Activated T-helper 1 cell treated with anti-CD3 and anti-CD28 coated beads, Interleukin-12 subunit alpha, Interleukin-12 subunit beta, Interleukin-2, Interleukin-4 antibody, amounts not matched to agents 30 ng/mL and 10 ng/mL and 1 ng/mL, durations not matched to agents 14 hours and 24 hours and 36 hours (primary cell): ENCODE measurements at places on chromosomes 1 and 21. TPM values are rescaled to one million over a fixed set of nuclear protein-coding genes. Genes with fewer than 3 reads are reported as not detected.

The RGS18 gene
- total RNA-seq, result not detected in 2 replicates

- no peaks in the 10 kb centered on the region for H3K4me1 ChIP-seq
- no peak overlapping the region for H3K4me3 ChIP-seq
- no peak overlapping the region for H3K27ac ChIP-seq
- no peaks in the 10 kb centered on the region for H3K36me3 ChIP-seq
Measured at GRCh38 chr1:198423673-198424072, 116.8 kb downstream of the ATP6V1G3 start.

- H3K27me3 ChIP-seq, result peaks cover 5% of the 10 kb centered on the region
- no peak for DNase-seq
- no peaks in the 10 kb centered on the region for H3K4me1 ChIP-seq
Measured at GRCh38 chr1:42479621-42480020, 16.5 kb downstream of the CCDC30 start.

- no peak for DNase-seq
- no peak overlapping the region for H3K27ac ChIP-seq
- peaks cover 3% of the 10 kb centered on the region for H3K27me3 ChIP-seq
- H3K4me3 ChIP-seq, result no peak overlapping the region
- no peaks in the 10 kb centered on the region for H3K4me1 ChIP-seq
Measured at GRCh38 chr1:35223084-35223630, 30.2 kb upstream of the SFPQ start.

The GBP4 gene
- 36.8 and 37.5 TPM in 2 replicates for total RNA-seq

DNA sequence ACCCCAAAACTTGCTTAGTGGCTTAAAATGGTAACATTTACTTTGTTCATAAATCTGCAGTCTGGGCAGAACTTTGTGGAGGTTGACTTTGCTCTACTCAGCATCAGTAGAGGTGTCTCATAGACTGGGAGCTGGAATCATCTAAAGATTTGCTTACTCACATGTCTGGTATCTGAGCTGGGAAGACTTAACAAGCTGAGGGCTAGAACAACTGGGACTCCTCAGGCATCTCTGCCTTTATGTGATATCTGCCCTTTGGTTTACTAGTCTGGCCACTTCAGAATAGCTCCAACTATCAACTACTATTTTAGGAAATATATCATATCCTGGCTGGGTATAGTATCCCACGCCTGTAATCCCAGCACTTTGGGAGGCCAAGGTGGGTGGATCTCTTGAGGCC lies 82.5 kb downstream of the C4BPA start:
- DNase-seq, result no peak
- no peak overlapping the region for H3K27ac ChIP-seq
- H3K4me3 ChIP-seq, result no peak overlapping the region
- peaks cover 12% of the 10 kb centered on the region for H3K27me3 ChIP-seq

DNA sequence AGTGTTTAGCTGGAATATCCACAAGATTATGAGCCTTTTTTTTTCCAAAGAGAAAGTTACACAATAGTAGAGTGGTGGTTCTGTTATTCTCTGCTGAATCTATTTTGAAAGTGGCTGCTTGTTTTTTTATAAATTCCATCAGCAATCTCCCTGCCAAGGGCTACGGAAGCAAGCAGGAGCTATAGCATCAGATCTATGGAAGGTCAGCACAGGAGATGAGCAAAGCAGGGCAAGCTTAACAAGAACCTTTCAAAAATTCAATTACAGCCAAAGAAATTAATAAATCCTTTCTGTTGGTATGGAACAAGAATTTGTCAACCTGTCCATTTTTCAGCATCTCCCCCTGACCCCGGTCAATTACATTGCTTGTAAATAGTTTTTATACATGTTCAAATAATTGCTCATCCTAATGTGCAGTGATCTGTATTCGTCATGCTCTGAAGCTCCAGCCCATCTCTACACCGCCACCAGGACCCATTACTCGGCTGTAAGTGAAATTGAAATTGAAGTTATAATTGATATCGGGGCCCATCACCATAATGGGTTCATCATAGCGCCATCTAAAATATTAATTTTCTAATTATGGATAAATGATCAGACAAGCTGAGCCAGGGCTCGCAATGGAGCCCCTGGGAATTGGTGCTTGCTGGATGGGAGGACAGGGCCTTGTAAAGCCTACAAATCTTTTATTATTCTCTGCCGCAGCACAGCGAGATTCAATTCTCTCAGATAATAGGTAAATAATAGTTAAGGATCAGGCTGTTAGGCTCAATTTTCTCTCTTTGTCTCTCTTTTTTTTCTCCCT lies 215.1 kb downstream of the ATG4C start:
- H3K36me3 ChIP-seq, result no peaks in the 10 kb centered on the region
- no peak overlapping the region for H3K27ac ChIP-seq
- peaks cover 2% of the 10 kb centered on the region for H3K27me3 ChIP-seq
- H3K4me1 ChIP-seq, result no peaks in the 10 kb centered on the region
- no peak overlapping the region for H3K4me3 ChIP-seq

The CA14 gene
- total RNA-seq, result not detected in 2 replicates

- no peaks in the 10 kb centered on the region for H3K36me3 ChIP-seq
- no peaks in the 10 kb centered on the region for H3K4me1 ChIP-seq
- H3K4me3 ChIP-seq, result no peak overlapping the region
- H3K27me3 ChIP-seq, result no peaks in the 10 kb centered on the region
- DNase-seq, result no peak
Measured at GRCh38 chr1:73800376-73800775, 397.6 kb downstream of the LRRIQ3 start.
